ENCODE measurements at places on chromosomes 1 and 21. TPM values are rescaled to one million over a fixed set of nuclear protein-coding genes. Genes with fewer than 3 reads are reported as not detected.

DNA sequence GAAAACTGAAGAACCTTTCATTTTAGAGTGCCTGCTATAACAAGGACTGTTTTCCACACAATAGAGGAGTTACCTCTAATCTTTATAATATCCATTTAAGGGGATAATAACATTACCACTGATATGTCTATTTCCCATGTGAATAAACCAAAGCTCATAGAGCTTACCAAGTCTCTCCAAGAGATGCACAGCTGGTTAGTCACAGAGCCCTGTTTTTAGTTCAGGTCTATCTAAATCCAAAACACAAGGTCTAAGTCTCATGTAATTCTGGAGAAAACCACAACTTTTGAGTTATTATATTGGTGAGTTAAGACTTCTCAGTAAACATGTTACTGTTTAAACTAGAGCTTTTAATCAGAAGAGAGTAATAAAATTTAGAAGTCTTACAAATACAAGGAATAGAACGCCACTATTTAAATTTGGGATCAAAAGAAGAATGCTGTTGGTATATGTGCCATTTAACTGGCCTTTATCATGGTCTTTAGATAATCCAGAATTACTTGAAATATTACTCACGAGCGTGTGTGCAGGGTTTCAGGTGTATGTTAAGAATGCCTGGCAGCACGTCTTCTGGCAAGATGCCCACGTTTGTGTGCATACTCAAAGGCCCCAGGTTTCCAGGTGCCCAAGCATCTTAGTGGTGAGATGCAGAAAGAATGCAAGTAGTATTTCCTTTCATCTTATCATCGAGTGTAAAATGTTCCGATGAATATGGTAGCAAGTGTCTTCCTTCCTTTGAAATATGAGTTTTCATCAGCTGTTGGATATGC lies 190.6 kb downstream of the FMN2 start:
- DNase-seq = peak; percentile 45

Gene CFHR3
- not detected for polyA plus RNA-seq

DNA sequence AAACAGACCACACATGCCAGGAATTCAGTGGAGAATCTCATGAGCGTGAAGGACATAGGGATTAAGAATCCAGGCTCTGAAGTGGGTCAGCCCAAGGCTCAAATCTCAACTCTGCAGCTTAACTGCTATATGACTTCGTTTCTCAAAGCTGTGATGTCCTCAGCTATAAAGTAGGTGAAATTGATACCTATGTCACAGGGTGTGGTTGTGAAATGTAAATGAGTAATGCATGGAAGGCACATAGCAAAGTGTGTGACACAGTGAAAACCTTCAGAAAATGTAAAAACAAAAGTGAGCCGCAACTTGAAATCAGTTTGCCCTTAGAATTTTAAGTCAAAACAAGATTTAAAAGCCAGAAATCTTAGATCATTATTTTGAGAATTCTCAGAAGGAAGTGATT lies 145.7 kb upstream of the PRMT6 start:
- DNase-seq = no peak

DNA sequence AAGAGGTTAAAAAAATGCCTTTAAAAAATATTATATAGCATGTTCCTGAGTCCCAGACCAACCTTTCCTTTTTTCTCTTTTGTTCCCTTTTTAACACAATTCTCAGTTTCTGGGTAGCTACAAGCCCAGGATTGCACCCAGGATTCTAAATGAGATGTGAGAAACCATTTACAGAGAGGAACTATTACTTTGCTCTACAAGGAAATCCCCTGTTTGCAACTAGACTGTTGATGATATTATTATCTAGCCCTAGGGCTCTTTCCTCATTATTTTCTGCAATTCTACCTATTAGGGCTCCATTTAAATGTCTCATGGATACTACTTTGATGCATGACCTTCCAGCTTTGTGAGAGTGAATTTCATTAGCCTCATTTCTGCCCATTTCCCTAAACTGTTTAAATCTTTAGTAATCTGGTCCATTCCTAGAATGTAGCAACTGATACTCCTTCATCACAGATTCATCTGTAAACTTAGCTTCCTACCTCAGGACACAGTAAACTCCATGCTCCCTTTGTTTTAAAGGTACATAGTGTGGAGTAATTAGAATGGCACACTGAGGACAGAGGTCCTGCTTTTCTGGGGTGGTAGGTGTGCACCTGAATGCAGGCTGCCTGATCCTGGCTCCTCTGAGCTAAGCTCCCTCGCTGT lies 7.1 kb upstream of the KIF14 start:
- DNase-seq = no peak

Gene OR2L13
- not detected for polyA plus RNA-seq

Gene LCA5L
- 0.06 TPM for polyA plus RNA-seq

Data from IMR-90 (cell line).